Fibroblast of mammary gland (primary cell): ENCODE measurements at places on chromosomes 3 and 15.

- DNase-seq, result peak; percentile 65
Measured at GRCh38 chr15:80970018-80970657, 19.5 kb downstream of the MESD start.

- DNase-seq, result no peak
Measured at GRCh38 chr3:62421207-62421606, 47.9 kb upstream of the FEZF2 start.

GRCh38 chr3:147945968-147946519, 536.9 kb downstream of the ZIC1 start:
- peak; percentile 95 for DNase-seq

DNA sequence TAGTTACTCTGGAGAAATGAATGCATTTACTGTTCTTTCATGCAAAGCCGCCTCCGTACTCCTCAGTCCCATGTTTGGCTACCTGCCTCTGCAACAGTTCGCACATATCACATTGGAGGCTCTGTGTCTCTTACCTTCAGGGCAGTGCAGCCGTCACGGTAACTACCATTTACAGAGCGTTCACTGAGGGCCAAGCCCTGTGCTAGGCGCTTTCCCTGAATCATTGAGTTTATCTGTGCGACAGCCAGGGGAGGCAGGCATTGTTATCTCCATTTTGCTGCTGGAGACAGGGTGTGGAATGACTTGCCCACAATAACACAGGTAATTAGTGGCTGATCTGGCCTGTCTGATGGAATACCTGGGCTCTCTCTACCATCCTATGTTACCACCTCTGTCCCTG, 115.0 kb downstream of the THSD4 start:
- DNase-seq, result no peak

DNA sequence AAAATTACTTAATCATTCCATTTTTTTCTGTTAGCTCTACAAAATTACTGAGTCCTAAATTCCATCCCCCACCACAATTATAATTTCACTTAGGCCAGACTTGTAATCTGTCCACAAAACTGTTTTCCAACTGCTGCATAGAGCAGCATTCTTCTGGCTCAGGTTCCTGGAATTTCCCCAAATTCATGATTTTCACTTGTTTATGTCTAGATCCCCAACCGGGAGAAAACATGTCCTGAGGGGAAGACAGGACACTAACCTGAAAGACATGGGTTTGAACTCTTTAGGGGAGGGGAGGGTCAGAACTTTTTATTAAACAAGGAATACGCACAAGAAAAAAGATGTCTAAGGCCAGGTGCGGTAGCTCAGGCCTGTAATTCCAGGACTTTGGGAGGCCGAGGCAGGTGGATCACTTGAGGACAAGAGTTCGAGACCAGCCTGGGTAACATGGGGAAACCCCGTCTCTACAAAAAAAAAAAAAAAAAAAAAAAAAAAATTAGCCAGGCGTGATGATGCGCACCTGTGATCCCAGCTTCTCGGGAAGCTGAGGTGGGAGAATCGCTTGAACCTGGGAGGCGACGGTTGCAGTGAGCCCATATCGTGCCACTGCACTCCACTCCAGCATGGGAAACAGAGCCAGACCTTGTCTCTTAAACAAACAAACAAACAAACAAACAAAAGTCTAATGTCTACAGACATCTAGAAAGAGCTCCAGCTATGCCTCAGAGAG, 1.5 kb downstream of the ETFA start:
- peak; percentile 9 for DNase-seq

- peak; percentile 21 for DNase-seq
Measured at GRCh38 chr3:189320511-189320910, 148.7 kb downstream of the TPRG1 start.

GRCh38 chr3:105495021-105495420, 128.3 kb downstream of the ALCAM start:
- peak; percentile 18 for DNase-seq

DNA sequence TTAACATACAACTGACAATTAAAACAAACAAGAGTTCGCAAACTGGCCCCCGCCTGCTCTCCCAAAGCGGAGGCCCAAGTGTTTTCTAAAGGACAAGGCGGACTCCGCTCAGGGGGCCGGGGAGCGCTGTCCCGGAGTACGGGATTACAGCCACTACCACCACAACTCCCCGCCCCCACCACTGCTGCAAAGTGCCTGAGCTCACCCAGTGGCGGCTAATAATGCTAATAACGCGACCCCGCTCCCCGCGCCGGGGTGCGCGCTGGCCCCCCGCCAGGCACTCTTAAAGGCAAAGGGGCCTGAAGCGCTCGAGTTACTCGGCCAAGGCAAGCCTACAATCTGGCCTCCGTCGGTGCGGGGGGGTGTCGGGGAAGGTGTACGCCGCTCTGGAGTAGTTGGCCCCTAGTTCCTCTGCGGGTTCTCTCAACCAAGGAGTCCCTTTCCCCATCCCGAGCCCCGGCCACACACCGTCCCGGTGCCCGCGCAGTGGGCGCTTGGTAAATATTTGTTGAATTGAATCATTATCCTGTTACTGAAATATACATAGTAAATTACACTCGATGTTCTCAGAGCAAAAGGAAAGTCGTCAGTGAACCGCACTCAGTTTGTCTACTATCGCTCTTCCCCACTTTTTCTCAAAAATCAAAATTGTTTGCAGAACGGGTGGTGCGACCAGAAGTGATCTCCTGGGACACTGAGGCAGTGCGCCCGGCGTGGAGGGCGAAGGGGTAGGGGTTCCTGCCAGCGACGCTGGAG, 827 bp downstream of the WNT5A start:
- DNase-seq, result peak; percentile 73

DNA sequence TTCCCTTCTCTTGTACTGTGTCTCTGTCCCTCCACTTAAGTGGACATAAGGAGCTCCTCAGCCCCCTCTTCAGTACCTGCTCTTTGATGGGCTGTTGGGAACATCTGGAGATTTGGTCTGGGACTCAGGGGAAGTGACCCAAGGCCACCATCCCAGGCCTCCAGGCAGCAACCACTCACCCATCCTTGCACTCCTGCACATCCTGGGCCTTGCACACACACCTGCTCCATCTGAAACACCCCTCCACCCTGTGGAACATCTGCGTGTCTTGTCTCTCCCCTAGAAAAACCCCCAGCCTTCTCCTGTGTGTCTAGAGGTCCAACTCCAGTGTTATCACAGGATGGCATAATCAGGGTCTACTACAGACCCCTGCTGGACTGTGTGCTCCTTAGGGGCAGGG, 74.3 kb downstream of the ABTB1 start:
- DNase-seq, result no peak

- DNase-seq, result peak; percentile 40
Measured at GRCh38 chr3:141575879-141576743, 89.3 kb downstream of the RASA2 start.

DNA sequence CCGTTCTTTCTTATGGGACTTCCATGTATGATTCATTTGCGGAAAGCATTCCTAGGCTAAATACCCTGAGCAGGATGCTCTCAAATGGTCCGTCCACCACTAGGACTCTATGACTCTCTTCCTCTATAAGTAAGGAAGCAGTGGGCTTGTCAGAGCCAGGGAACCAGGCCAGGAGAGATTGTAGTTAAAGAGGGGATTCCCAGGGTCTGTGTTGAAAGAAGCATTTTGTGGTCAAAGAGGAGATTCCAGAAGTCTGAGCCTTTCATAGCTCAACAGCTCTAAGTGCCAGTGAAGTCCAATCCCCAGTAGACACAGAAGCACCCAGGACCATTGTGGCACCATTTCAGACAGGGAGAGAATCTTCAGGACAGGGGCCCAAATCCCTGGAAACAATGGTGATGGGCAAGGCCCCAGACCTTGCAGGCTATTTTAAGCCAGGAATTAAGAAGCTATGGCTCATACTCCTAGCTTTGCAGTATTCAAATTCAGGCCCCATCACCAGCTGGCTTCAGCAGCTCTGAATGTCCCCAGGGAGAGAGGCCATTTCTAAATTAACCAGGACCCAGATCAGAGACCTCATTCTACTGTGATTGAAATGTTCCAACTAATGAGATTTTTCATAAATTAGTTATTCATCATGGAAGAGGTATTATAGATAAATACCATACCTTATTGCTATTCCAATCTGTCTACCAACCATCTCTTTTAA, 81.7 kb downstream of the CD47 start:
- peak; percentile 55 for DNase-seq

DNA sequence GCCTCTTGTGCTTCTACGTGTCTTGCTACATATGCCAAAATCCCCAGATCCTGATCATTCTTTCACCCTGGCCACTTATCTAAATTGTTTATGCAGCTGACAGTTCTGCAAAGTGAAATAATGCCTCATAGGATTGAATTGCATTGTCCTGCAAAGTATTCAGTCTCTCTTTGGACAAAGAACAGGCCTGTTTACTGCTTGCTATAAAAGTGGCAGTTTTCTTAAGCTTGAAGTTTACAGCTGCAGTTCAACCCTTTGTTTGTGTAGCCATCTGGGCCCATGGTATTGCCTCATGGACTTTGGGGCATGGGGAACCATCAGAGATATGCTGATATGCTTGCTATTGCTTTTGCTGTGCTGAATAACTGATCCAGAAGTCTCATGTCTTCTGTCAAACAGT, 523.2 kb downstream of the OTOL1 start:
- DNase-seq, result no peak
